ENCODE measurements at places on chromosomes 4 and X.

GRCh38 chr4:88616275-88617150 is 24.2 kb downstream of the HERC3 start:
- DNase-seq, result no peak

DNA sequence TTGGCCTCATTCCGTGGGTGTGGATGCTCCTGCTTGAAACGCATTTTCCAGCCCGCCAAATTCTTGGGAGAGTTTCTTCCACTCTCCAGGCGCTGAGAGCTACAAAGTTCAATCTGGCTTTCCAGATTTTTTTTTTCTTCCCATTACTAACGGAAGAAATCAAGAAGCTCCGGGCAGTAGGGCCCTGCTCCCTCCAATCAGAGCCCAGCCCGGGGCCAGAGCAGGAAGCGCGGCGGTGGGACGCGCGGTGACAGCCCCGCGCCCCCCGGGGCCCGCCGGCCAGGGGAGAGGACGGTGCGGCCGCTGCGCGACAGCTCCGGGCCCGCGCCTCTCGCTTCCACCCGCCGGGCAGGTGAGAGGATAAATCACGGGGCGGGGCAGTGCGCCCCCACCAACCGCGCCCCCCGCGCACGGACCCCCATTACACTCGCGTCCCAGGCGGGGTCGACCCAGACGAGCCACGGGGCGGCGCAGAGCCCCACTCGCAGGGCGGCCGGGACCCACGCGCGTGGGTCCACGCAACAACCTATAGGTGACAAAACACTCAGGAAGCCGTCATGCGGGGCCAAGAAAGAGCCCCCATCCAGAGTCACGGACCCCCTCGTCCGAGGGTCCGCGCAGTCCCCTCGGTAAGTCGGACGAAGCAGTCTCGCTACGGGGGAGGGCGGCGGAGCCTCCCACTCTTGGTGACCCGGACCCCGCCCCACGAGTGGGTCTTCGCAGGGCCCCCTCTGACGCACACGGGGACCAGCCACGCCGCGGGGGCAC is 868 bp downstream of the AFAP1 start:
- no peak for DNase-seq

DNA sequence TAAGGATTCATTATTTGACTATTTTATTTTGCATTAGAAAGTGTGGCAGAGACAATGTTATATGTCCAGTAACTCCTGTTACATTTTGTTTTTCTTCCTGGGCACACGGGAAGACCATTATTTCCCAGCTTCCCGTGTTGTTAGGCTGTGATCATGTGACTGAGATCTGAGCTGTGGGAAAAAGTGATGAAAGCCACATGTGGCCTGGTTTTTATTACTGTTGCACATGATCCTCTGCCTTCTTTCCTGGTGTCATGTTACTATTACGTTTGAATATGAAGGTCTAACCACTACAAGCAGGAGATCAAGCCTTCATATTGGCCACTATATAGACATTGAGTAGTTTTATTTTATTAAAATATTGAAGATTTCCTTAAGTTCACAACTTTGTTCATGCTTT is 28.2 kb upstream of the MID1 start:
- no peak for DNase-seq

DNA sequence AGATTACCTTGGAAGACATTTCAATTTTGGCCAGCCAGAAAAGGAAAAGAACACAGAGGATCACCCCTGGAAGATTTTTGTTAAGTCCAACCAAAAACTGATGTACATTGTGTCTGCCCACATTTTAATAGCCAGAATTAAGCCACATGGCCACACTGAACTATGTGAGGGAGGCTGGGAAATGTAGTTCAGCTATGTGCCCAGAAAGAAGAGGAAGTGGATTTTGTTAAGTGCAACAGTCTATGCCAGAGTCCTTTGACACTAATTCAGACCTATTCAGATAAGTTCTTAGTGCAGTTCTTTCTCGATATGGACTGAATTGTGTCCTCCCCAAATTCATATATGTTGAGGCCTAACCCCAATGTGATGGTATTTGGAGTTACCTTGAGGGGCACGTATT is 18.4 kb downstream of the PRPS1 start:
- no peak for DNase-seq

DNA sequence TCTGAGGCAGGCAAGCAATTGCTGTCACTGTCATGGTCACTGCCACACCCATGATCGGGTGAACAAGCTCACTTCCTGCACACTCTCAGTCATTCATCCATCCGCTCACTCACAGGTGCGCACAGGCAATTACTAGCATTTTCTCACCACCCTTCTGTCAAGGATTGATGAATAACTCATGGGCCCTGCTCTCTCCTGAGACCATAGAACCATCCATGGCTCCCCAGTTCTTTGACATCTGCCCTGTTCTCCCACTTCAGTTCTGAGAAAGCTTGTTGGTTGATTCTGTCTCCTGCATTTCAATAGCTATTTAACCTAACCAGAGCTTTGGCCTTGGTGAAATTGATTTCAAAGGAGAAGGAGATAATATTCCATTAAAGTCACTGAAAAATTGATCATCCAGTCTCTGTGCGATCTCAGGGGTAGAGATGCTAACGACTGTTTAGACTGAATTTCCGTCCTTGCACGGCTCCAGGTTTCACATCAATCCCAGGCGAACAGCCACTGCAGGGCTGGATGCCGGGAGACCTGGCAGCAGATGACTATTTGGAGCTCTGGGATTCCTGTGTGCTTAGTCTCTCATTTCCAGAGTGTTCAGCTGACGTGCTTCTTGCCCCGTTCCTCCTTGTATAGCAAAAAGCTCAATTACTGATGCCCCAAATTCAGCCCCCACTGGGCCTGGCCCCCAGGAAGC is 36.9 kb upstream of the ADRA2C start:
- no peak for DNase-seq

DNA sequence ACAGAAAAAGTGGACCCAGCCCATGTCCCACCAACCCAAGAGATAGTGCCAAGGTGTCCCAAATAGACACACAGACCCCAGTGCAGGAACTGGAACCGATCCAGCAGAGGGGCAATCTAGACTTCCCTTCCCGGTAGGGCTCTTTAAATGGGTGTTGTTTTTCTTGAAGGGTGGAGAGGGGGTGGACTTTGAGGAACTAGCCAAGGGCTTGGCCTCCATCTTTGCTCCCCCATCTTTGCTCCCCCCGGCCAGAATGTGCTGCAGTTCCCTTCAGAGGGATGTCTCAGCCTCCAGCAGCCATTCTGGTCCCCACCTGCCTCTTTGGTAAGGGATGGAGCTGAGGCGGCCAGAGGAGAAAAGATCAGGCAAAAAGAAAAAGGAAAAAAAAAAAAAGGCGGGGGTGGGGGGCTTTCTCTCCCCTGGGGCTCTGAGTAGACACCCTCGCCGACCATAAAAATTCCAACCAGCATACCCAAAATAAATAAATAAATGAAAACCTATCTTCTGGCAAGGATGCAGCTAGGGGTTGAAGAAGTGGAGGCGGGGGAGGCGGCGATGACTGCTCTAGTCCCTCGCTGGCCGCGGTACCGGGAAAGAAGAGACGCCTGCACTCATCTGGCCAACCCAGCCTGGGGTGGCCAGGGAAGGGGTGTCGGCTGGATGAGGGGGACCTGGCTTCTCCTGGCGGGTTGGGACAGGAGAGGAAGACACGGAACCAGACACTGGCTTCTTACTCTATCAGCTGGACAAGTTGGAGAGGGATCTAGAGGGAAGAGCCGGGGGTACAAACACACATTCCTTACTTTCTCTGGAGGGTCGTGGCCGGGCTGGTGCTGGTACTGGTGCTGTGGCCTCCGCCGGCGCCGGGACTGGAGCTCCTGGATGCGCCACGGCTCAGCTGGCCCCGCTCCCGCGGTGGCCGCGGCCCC is 38.5 kb upstream of the IQSEC2 start:
- no peak for DNase-seq

DNA sequence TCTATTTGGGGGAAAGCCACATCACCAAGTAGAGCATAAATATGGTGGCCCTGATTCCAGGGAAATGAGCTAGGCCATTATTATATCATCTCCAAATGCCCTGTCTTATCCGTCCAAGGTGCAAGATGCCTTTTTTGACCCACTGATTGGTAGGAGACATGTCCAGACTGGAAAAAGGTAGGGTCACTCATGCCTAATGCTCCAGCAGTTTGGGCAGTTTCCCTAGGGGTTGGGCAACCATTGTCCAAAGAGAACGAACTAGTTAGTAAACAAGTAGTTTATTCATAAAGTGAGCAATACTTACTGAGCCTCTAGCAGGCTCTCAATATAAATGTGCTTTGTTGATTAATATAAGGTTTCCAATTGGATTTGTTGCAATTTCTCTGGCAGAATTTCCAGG is 6.2 kb downstream of the FHDC1 start:
- DNase-seq, result no peak

GRCh38 chr4:73211968-73212367 is 46.6 kb downstream of the ANKRD17 start:
- no peak for DNase-seq

DNA sequence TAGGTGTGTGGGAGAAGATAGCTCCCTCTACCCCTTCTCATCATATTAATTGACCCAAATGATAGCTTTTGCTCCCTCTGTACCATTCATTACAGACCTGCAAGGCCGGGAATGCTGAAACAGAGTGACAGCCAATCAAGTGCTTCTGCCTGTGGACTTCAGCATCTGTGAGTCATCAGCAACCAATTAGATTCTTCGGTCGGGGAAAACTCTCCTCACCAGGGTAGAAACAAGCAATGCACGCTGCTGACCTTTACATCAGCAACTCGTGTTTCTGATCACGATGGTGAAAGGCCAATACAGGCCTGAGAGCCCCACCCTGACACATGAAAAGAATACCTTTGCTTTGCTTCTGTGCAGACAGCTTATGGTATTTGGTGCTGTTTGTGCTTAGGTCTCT is 347.2 kb upstream of the DDX53 start:
- DNase-seq, result no peak

DNA sequence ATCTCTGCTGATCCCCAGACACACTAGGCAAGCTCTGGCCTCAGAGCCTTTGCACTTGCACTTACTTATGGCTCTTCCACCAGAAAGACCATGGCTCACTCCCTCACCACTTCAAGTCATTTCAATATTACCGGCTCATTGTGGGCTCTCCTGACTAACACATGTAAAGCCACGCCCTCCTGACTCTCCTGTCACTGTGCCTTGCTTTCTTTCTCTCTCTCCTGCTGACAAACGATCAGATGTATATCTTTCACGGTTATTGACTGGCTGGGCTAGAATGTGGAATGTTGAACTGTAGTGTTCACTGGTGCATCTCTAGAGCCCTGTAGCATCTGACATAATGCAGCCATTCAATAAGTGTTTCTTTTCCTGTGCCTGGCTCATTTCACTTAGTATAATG is 425.1 kb downstream of the RAB28 start:
- no peak for DNase-seq

- DNase-seq, result no peak
Measured at GRCh38 chr4:74031576-74031975, 6.9 kb downstream of the CXCL3 start.

DNA sequence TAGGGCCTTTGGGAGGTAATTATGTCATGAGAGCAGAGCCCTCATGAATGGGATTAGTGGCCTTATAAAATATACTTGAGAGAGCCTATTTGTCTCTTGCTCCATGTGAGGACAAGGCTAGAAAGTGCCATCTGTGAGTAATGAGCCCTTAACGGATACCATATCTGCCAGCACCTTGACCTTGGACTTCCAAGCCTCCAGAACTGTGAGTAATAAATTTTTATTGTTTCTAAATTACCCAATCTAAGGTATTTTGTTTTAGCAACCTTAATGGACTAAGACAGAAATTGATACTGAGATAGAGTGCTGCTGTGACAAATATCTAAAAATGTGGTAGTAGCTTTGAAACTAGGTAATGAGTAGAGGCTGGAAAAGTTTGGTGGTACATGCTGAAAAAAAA is 285.0 kb upstream of the DIPK2B start:
- no peak for DNase-seq

DNA sequence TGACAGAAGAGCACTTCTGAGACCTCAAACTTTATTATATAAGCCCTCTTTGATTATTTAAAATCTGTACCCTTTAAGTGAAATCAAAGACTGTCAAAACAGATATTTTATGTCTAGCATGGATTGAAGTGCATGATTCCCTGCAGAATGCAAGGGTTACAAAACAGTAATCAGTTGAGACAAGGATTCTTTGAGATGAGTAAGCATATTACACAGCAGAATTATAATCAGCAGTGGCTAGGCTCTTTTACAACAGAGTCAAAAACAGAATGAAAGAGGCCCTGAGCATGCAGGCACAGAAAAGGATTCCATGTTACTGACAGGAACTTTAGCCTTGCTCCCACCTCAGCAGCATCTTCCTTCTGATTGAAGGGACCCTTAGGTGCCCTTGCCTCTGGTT is 487.9 kb upstream of the GALNT7 start:
- no peak for DNase-seq

DNA sequence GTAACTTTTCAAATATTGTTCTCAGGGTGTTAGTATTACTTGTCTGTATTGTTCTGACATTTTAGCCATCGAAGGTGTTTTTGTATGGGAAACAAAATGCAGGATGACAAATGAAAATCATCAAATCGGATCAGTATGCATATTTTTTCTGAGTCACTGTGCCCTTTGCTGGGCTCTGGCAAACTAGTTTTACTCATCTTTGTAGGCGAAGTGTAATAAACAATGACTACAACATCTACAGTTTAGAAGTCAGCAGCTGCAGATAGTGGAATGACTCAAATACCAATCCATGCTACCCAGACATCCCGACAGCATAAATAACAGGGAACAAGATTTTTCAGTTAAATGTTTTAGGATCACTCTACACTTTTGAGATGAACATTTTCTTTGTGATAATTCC is 557.3 kb upstream of the TENM3 start:
- DNase-seq, result no peak

- DNase-seq, result no peak
Measured at GRCh38 chr4:128544272-128544671, 256.7 kb upstream of the PGRMC2 start.

DNA sequence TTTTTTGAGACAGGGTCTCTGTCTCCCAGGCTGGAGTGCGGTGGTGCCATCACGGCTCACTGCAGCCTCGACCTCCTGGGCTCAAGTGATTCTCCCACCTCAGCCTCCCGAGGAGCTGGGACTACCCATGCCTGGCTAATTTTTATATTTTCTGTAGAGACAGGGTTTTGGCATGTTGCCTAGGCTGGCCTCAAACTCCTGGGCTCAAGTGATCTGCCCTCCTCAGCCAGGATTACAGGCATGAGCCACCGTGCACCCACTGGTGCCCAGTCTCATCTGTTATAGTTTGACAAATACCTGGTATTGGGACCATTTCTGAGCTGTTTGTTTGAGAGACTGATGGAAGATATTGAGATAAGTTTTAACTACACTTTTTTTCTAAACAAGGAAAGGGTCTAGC is 57.5 kb upstream of the SMIM10 start:
- no peak for DNase-seq

GRCh38 chr4:100059467-100059866 is 109.4 kb upstream of the H2AZ1 start:
- no peak for DNase-seq

Measured in stimulated activated CD8-positive, alpha-beta memory T cell treated with anti-CD3 and anti-CD28 coated beads, Interleukin-4, amount 100 ng/mL, for 1 hour (primary cell).